ENCODE measurements at places on chromosomes 3 and 15. TPM values are rescaled to one million over a fixed set of nuclear protein-coding genes. Genes with fewer than 3 reads are reported as not detected.

DNA sequence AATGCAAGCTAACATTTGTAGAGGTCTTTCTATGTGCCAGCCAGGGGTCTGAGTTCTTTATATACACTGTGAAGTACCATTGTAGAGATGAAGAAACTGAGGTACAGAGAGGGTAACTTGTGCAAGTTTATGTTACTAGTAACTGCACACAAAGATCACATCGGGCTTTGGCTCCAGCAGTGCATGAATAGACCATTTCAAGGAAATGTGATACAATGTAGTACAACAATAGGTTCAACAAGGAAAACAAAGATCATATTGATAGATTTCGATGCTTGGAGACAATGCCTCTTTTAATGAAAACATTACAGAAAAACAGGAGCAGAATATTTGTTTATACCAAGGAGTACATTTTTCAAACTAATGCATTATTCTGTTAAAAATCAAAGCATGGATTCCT lies 115.3 kb downstream of the POLR2M start:
- DNase-seq = no peak

DNA sequence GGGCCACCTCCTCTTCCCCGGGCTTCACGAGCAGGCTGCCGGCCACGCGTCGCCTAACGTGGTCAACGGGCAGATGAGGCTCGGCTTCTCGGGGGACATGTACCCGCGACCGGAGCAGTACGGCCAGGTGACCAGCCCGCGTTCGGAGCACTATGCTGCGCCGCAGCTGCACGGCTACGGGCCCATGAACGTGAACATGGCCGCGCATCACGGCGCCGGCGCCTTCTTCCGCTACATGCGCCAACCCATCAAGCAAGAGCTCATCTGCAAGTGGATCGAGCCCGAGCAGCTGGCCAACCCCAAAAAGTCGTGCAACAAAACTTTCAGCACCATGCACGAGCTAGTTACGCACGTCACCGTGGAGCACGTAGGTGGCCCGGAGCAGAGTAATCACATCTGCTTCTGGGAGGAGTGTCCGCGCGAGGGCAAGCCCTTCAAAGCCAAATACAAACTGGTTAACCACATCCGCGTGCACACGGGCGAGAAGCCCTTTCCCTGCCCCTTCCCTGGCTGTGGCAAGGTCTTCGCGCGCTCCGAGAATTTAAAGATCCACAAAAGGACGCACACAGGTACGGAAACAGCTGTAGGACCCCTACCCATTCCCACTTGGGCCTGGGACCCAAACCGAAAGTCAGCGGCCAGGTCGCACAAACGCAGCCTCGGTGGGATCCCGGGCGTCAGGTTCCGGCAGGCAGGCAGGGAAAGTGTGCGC lies 1.5 kb downstream of the ZIC1 start:
- no peak for DNase-seq

- DNase-seq = no peak
Measured at GRCh38 chr3:10928961-10929471, 63.5 kb upstream of the SLC6A1 start.

DNA sequence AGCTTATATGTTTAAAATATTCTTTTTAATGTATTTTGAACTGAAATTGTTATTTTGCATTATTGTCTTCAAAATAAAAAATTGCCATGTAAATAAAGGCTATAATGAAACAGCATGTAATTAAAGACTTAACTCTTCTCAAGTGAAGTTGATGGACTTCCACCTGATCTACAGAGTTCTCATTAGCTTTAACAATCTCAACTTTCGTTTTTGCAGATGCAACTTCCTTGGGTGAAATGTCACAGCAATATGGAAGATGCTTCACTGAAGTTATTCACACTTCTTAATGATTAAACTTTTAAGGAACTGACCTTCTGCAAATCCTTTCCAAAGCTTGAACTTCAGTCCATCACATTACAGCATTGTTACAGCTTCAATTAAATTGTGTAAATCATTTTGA lies 63.6 kb downstream of the OSTN start:
- no peak for DNase-seq

- no peak for DNase-seq
Measured at GRCh38 chr15:85625856-85626255, 168.9 kb downstream of the KLHL25 start.

- DNase-seq = no peak
Measured at GRCh38 chr3:194384569-194385001, 14.5 kb downstream of the GP5 start.

DNA sequence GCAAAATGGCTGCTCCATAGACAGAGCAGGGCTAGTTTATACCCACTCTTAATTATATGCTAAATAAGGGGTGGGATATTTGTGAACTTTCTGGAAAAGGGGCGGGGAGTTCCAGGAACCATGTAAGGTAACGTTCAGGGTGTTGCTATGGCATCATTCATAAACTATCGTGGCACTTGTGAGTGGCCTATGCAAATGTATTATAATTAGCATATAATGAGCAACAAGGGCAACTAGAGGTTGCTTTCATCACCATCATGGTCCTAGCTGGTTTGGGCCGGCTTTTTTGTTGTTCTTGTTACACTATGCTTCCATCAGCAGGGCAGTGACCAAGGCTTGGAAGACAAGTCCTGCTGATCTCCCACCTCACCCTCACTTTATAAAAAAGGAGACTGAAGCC lies 43.2 kb upstream of the FGD5 start:
- DNase-seq = no peak

Gene DAG1
- total RNA-seq = 11.3 TPM

Gene ITGA11
- not detected for total RNA-seq

Gene MRPL47
- 37.3 TPM for total RNA-seq

Gene GHSR
- not detected for total RNA-seq

Gene BFSP2
- total RNA-seq = 33.1 TPM

Gene CCDC39
- not detected for total RNA-seq

Gene PIGZ
- total RNA-seq = 0.37 TPM

Gene SENP7
- 15.3 TPM for total RNA-seq

Gene DZIP1L
- not detected for total RNA-seq

Gene STRA6
- not detected for total RNA-seq

Gene DUSP7
- total RNA-seq = 11.1 TPM

All from Karpas-422 (cell line).